Bronchial epithelial cell (primary cell): ENCODE measurements at places on chromosomes 13 and 19.

- DNase-seq, result peak; percentile 32
Observed at GRCh38 chr13:81639984-81640582, 1299.2 kb upstream of the SPRY2 start.

DNA sequence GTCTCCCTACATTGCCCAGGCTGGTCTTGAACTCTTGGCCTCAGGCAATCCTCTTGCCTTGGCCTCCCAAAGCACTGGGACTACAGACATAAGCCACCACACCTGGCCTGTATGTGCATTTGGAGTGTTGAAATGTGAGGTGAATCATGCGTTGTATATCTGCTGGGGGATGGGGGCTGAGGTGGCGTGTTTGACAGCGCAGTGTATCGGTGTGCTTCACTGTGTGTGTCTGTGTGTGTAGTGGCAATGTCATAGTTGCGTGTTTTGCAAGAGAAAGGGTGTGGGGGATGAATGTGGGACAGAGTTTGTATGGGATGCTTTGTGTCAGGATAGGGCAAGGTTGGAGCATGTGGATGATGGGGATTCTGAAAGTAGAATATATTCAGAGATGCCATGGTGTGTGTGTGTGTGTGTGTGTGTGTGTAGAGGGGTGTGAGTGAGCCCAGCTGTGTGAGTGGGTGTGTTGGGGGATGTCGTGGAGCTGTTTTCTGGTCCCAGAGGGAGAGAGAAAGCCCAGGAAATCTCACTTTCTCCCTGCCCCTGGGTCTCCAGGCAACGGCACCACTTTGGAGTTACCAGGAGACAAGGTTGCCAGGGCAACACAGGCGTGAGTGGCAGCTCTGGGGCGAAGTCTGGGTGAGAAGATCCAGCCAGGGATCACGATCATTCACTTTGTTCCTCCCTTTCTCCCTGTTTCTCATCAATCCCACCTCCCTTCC, 1.1 kb upstream of the SWSAP1 start:
- DNase-seq, result peak; percentile 47

DNA sequence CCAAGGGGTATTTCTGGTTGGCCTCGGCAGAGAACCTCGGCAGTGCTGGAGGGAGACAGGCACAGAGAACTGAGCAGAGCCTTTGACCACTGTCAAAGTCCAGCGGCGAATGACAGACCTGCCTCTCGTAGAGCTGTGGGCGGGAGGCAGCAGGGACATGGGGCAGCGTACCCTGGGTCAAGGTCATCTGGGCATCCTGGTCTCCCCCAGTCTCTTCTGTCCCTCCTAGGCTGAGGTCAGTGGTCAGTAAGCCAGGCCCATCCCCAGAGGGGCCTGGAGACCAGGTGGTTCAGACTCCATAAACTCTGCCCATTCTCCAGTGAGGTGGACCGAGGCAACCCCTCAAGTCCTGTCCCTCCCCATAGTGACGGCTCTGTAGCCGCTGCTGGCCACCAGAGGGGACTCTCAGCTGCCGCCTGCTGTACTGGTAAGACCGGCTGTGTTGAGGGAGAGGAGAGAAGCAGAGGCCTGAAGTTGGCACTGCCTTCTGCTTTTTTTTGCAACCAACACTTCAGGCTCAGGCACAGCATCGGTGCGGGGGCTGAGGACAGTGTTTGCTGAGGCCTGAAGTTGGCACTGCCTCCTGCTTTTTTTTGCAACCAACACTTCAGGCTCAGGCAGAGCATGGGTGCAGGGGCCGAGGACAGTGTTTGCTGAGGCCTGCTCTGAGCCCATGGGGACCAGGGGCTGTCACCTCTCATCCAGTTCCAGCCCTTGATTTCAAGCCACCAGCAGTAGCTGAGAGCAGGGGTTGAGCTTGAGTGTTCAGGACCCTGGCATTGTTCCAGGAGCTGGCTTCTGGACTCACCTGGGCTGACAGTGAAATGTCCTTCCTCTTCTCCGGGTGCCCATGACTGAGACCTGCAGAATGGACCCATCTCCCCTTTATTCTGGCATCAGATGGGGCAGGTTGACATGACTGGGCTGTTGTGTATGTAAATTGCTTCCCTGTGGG, at the start of gene PGLYRP2:
Gene PGLYRP2 (minus strand): TSS at position 111 of the 955 bp plus-strand sequence. CDS start 130 bp downstream, outside the sequence.
- peak; percentile 36 for DNase-seq

GRCh38 chr13:46320821-46321220, 66.2 kb downstream of the RUBCNL start:
- no peak for DNase-seq

DNA sequence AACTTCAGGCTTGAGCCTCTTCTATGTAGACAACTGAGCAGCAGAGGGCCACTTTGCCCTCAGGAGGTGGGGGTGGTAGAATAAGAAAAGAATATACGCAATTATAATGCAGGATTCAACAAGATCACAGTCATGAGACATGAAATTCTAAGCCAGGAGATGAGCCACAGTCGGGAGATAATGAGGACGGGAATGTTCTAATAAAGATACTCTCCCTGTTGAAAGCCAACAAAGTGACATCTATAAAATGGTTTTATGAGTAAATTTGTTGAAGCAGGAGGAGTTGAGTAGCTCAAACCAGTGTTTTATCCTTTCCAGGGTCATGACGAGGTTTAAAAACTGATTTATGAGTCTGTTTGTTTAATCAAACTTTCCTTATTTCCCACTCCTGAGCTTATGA, 152.0 kb upstream of the SERP2 start:
- DNase-seq, result no peak
